Fibroblast of skin of left quadriceps (primary cell): ENCODE measurements at places on chromosomes 12 and 14.
A peak's percentile ranks its signal among the peaks of the same experiment; 100 is the strongest.

DNA sequence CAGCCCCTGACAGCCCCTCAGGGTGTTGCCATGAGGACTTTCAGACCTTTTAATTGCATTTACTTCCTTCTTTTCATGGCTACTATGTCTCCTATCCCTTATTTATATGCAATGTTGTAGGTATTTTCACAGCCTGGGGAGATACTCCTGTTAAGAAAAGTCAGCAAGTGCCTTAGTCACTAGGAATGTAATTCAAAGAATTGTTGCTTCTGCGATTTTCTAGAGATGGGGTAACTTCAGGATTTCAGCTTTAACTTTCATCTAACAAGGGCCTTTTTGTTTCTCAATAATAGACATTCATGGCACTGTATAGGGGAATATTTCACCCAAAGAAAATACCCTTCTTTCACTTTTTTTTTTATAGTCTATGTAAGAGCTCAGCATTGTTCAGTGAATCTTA lies 533.3 kb upstream of the MIS18BP1 start:
- DNase-seq: no peak

DNA sequence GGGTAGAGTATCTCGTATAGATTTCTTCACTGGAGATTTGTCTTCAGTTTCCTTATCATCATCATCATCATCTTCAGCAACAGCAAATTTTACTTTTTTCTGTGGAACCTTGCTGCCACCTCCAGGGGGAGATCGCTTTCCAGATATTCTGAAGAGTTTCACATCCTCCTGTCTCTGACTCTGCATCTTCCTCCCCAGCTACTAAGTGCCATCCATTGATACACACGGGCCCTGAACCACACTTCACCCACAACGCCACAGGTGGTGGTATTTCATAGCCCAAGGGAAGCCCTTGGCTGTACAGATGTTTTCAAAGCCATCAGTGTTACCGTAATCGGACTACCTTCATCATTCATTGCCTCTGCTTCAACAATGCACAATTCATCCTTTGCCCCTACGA lies 82.2 kb downstream of the PPP2R5C start:
- DNase-seq: no peak

DNA sequence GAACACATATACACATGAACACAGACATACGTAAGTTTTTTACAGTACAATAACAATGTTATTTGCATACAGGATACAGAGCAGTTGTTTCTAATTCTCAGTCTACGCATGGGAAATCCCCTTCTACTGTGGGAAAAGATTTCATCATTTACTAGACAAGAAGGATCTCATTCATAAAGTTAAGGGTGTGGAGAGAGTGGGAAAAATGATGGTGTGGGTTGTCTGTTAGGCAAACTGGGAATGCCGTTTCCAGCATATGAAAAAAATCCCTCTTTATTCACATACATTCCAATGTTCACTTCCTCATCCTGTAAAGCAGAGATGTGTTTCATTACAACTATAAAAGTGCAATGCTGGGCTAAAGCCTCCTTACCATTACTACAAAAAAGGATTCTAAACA lies 120.9 kb downstream of the SINHCAF start:
- peak; percentile 61 for DNase-seq

GRCh38 chr14:65356327-65356836 lies 56.1 kb upstream of the FUT8 start:
- peak; percentile 80 for DNase-seq

DNA sequence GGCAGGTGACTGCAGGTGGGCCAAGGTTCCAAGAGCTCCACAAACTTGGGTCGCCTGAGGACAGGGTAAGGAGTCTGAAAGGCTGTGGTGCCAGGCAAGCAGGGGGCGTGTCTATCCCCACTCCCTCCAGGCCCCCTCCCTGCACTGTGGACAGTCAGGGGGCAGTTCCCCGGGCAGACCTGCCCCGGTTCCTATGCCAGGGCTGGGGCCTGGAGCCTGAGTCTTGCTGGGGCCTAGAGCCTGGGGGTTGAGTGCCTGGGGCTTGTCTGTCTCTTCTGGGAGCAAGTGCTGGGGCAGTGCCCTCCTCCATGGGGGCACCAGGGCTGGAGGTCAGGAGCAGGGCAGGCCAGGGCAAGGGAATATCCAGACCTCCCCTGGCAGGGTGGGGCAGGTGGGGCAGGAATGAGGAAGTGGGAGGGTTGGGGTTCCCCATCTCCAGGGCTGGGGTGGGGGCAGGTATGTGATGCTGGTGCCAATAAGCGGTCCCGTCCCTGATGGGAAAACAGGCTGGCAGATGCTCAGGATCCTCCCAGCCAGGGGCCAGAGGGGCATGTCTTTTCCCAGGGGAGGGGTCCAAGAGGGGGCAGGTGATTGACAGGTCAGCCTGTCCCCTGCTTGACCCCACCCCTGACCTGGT lies 11.9 kb upstream of the TNFAIP2 start:
- no peak for DNase-seq

GRCh38 chr14:21997300-21997699 lies 323.7 kb upstream of the OR4E1 start:
- DNase-seq: no peak
